ENCODE measurements at places on chromosomes 7 and 10. TPM values are rescaled to one million over a fixed set of nuclear protein-coding genes. Genes with fewer than 3 reads are reported as not detected.

Gene ADCY1
- 0.02 TPM for total RNA-seq

Gene ZNF800
- total RNA-seq = 31.1 TPM

Gene AOAH
- 17.1 TPM for total RNA-seq

Gene SUN3
- not detected for total RNA-seq

Gene CRYGN
- 0.16 TPM for total RNA-seq

Gene GDF10
- total RNA-seq = 1.5 TPM

Gene CREB5
- total RNA-seq = 1.5 TPM

Gene KCP
- not detected for total RNA-seq

Gene HECW1
- total RNA-seq = not detected

Gene C10orf62
- total RNA-seq = not detected

Gene MOGAT3
- not detected for total RNA-seq

Gene ANKRD26
- 8.3 TPM for total RNA-seq

- no peak for DNase-seq
These were observed 5.6 kb downstream of the SUFU start for GRCh38 chr10:102509387-102509786.

- DNase-seq = no peak
These were observed 239.1 kb upstream of the MYO3A start for GRCh38 chr10:25694971-25695370.

DNA sequence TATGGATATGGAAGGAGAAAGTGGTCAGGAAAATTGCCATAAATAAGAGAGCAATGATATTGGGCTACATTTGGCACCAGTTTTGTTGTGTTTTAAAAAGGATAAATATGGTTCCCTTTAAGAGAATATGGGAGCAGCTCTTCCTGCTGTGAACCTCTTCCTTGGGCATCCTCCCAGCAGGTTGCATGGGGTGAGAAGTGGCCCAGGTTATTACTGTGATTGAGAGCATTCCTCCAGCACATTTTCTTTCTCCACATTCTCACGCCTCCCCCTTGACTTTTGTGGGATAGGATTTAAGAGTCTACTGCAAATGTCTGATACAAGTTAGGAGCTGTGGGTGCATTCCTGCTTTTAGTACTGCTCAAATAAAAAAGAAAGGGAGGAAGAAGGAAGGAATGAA is 214.8 kb downstream of the POU6F2 start:
- DNase-seq = no peak

GRCh38 chr7:153835103-153835502 is 217.1 kb upstream of the DPP6 start:
- DNase-seq = no peak

DNA sequence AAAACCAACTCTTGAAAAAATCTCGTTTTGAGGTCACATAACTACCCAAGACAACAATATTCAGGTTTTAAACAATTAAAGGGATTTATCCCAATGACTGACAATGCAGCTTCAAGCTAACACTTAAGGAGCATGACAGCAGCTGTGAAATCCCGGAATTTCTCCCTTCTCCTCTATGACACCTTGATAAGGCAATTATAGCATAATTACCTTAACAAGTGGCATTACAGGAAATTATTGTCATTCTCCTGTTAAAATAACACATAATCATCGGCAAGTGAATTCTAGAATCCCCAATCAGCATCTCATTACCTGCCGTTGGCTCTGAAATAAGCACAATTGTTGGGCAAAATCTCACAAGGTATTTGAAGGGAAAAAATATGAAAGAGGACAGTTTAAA is 417.0 kb upstream of the PFKP start:
- DNase-seq = no peak

DNA sequence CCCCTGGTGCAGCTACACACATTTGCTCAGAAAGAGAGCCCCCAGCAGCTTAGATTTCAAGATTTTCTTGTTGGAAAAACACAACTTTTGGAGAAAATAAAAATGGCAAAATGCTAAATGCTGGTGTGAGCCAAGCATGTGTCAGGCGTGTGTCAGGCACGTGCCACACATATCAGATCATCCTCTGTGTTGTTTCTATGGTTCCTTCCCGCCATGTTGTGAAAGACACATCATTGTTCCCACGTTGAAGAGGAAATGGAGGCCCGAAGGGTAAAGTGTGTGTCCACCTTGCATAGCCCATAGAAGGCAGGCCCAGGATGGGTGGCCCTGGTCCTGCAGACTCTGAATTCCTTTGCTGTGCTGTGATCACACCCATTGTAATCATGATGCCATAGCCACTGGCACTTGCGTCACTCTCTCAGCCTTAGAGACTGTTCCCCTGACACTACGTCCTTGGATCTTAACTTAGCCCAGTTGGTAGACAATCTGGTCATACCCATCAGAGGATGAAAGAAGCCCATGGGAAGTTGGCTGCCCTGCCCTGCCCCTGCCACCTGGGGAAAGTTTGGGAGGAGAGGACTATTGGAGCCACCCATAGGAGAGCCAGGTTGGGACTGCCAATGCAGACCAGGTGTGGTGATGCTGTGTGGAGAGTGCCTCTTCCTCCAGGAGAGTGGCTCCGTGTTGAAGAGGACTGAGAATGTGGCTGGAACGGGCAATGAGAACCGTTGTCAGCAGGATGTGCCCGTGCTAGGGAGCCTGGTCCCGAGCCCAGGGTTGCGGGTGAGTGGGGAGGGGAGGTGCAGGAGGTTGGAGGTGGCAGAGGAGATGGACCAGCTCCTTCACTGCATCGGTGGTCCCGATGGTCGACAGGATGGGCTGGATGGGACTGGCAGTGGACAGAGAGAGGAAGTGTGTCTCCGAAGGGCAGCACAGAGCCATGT is 65.6 kb upstream of the IGFBP3 start:
- DNase-seq = no peak

- no peak for DNase-seq
These were observed 48.3 kb downstream of the ALOX5 start for GRCh38 chr10:45422207-45422865.

- no peak for DNase-seq
These were observed 30.4 kb upstream of the BMPER start for GRCh38 chr7:33874943-33875342.

GRCh38 chr7:96319439-96319838 is 2.5 kb downstream of the SLC25A13 start:
- DNase-seq = no peak

DNA sequence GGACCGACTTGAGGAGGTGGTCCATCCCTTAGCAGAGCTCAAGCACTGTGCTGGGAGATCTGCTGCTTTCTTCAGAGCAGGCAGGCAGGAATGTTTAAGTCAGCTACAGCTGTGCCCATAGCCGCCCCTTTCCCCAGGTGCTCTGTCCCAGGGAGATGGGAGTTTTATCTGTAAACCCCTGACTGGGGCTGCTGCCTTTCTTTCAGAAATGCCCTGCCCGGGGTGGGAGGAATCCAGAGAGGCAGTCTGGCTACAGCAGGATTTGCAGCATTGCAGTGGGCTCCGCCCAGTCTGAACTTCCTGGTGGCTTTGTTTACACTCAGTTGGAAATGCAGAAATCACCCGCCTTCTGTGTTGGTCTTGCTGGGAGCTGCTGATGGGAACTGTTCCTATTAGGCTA is 51.2 kb upstream of the SEMA3A start:
- DNase-seq = no peak

DNA sequence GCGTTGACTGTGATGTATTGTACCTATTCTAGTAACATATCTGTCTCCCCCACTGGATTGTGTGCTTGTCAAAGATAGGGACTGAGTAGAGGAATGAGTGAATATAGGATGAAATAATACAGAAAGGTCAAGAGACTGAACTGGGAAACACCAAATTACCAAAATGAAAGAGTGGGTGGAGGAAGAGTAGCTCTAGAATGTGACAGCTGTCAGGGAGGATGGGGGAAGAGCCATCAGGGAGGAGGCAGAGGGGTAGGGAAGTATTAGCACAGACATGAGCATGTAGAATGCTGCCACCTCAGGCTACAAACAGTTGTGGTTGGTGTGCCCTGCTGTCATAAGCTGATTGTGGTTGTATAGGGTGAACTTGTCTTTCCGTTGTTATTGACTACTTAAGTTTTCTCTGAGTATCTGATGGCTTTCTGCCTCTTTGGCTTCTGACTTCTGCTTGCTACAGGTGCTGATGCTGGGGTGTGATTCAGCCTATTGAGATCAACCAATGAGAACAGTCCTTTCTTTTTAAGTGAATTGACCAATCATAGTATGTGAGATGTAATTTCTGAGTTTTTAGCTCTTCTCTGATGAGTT is 5.6 kb downstream of the CCSER2 start:
- DNase-seq = peak; percentile 84

DNA sequence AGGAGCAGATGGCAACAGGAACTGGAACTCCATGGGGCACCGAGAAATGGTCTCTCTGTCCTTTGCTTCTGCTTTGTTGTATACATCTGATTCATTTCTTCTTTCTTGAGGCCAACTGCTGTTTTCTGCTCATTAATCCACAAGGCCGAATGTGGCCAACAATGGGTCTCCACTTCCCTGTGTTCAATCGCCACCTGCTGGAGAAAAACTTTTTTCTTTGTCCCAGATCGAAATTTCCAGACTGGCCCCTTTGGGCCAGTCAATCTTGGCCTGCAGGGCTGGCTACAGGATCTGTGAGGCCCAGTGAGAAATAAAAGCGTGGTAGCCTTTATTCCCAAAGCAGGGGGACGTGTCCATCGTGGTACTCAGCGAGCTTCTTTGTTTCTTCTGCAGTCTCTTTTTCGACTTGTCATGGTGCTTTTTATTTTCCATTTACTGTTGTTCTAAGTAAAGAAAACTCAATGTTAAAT is 58.8 kb downstream of the PARP12 start:
- peak; percentile 44 for DNase-seq

GRCh38 chr10:14604181-14605142 is 170.2 kb downstream of the FAM107B start:
- DNase-seq = peak; percentile 73

GRCh38 chr10:71084061-71084817 is 128.1 kb upstream of the UNC5B start:
- no peak for DNase-seq

DNA sequence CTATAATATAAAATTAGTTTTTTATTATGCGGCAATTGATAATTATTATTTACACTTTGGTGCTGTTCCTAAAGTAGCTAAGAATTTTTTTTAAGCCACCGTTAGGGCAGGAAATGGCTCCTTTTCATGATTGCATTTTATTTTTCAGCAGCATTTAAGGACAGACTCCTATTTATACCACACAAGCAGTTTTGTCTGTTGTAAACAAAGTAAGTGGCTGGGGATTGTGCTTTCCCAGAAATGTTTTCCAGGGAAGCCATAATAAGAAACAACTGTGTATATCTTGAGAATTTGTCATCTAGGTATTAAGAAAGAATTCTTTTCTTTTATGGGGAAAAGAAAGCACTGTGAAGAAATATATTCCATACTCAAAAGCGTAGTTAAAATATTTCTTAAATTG is 232.0 kb downstream of the VTI1A start:
- DNase-seq = no peak

GRCh38 chr10:6310977-6311376 is 108.2 kb downstream of the PFKFB3 start:
- DNase-seq = peak; percentile 28

GRCh38 chr7:135965602-135966001 is 11.6 kb downstream of the MTPN start:
- DNase-seq = no peak

GRCh38 chr10:13594641-13595040 is 7.9 kb downstream of the PRPF18 start:
- DNase-seq = no peak

DNA sequence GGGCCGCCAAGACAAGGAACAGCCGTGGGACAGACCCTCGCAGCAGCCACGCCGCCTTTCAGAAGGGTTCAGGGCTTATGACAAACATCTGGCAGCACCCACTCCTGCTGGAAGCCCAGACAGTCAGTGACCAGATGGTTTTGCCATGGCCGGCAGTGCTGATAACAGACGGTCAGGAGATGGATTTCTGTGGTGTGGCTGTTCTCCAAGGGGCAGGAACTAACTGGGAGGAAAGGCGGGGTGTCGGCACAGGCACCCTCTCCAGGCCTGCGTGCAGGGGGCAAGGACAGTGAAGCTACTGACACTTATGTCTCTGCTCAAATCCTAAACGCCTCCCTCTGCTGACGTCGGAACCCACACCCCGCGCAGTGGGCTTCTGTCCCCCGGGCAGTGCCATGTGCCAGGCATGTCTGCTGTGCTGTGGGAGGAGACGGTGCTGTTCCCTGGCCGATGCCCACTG is 416.1 kb downstream of the DNAJB6 start:
- DNase-seq = no peak

- DNase-seq = no peak
These were observed 41.5 kb upstream of the EPC1 start for GRCh38 chr10:32388258-32389027.

GRCh38 chr7:1156782-1157535 is 3.0 kb downstream of the ZFAND2A start:
- no peak for DNase-seq

DNA sequence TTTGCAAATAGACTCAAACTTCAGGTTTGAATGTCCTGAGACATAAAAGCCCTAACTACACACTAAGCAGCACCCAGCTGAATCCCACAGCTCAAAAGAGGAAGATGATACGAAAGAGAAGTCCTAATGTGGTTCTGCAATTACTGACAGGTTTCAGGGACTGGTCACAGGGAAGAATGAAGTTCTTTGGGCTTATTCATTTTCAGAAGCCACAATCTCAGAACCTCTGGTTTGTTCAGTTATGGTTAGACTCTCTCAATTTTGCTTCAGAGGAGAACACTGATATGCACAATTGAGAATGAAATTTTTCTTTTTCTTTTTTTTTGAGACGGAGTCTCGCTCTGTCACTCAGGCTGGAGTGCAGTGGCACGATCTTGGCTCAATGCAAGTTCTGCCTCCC is 94.6 kb upstream of the FAM180A start:
- no peak for DNase-seq

DNA sequence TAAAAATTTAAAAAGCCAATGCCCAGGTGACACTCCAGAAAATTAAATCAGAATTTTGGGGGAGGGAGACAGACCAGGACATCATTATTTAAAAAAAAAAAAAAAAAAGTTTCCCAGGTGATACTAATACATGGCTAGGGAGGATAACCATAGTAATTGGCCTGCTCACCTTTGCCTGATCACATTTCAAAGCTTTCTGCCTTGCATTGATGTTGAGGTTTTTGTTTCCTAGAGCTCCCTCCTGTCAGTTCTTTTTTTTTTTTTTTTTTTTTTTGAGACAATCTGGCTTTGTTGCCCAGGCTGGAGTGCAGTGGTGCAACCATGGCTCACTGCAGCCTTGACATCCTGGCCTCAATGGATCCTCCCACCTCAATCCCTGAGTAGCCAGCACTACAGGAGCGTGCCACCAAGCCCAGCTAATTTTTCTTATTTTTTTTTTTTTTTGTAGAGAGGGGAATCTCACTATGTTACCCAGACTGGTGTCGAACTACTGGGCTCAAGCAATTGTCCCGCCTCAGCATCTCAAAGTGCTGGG is 38.1 kb downstream of the CPED1 start:
- DNase-seq = no peak

- DNase-seq = peak; percentile 47
These were observed 54.4 kb downstream of the STK17A start for GRCh38 chr7:43637114-43637806.

- DNase-seq = no peak
These were observed 2.8 kb upstream of the MGMT start for GRCh38 chr10:129464251-129464650.

Measured in activated CD8-positive, alpha-beta T cell treated with anti-CD3 and anti-CD28 coated beads for 36 hours (primary cell).